CD4-positive, alpha-beta T cell treated with Interferon alpha-2 for 1 hour (primary cell): ENCODE measurements at places on chromosomes 16 and 17.
A peak's percentile ranks its signal among the peaks of the same experiment; 100 is the strongest.

DNA sequence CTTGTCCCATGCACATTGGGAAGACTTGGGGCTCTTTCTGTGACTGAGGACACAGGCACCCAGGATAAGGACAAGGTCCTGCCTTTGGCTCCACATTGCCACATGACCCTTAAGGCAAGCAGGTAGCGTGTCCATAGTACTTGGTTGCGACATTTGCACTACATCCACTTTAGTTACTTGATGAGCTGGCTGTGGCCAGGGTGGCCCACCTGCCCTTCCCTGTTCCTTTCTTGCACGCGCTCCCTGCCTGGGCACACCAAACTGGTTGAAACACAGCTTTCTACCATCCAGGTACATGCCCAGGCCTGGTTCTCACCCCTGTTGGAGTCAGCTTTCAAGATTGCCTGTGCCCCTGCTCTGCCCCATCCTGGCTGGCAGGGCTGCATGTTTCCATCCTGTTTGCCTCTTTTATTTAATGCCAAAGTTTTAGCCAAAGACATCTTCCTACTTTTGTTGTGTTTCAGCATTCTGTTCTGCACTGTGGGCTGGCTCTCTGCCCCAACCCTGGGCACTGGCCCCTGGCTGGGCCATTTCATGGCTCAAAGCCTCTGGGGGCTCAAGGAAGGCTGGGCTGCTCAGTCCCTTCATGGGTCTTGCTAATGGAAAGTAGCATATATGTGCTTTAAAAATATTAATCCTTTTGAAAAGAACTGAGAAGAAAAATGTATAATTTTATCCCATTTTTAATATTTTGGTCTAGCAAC, 3.2 kb downstream of the B3GNT9 start:
- DNase-seq = no peak

- no peak for DNase-seq
These were observed 118.4 kb downstream of the ZNF778 start for GRCh38 chr16:89335803-89336485.

- no peak for DNase-seq
These were observed 24.5 kb upstream of the GPRC5C start for GRCh38 chr17:74407384-74407783.

GRCh38 chr16:3084969-3085670, 14.0 kb downstream of the ZSCAN10 start:
- DNase-seq = no peak

DNA sequence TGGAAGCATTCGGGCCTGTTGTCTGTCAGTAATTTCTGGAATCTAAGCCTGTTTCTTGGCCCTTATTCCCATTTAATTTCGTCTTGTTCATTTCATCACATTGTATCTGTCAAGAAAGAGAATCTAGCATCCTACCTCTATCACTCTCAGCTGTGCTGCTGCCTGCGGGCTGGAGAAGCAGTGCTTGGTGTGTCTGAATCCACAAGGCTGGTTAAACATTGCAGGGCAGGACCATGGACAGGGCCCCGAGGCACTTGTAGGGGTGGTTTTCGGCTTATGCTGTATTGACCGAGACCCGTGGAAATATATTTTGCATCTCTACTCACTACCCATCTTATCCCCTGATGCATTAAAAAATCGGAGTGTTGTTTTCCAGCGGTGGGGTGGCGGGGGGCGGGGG, 3.1 kb downstream of the RAB11FIP4 start:
- DNase-seq = peak; percentile 26

- no peak for DNase-seq
These were observed 93.3 kb downstream of the FOXL1 start for GRCh38 chr16:86671486-86672178.

DNA sequence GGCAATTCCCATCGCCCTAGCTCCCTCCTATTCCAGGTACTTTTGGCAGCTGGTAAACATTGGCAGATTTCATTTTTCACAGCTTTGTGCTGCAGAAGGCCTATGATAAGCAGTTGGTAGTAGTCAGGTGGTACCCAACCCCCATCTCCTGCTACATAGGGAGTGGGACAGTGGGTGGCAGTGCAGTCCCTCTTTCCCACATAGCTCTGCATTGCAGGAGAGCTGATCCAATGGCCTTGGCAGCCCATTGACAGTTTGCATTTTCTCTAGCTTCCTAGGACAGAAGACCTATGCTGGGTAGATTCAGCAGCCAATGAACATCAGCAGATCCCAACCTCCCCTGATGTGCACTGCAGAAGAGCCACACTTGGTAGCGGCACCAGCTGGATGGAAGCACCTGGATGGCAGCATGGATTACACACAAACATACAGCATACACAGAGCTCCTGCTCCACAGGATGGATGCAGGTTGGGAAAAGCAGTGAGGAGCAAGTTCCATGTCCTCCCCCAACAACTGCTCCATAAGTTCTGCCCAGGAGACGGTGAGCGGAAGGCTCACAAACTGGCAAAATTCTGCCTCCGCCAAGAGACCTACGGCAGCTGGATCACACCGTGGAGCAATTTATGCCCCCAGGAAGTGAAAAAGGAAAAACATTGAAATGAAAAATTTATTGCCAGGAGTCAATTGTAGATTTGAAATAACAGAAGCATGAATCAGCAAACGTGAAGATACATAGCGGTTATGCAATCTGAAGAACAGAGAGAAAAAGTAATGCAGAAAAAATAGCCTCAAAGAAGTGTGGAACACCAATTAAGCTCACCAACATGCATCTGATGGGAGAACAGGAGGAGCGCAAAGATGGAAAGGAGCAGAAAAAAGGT, 95.7 kb downstream of the CACNG1 start:
- DNase-seq = no peak

- no peak for DNase-seq
These were observed 8.1 kb upstream of the CBX2 start for GRCh38 chr17:79769570-79770506.

DNA sequence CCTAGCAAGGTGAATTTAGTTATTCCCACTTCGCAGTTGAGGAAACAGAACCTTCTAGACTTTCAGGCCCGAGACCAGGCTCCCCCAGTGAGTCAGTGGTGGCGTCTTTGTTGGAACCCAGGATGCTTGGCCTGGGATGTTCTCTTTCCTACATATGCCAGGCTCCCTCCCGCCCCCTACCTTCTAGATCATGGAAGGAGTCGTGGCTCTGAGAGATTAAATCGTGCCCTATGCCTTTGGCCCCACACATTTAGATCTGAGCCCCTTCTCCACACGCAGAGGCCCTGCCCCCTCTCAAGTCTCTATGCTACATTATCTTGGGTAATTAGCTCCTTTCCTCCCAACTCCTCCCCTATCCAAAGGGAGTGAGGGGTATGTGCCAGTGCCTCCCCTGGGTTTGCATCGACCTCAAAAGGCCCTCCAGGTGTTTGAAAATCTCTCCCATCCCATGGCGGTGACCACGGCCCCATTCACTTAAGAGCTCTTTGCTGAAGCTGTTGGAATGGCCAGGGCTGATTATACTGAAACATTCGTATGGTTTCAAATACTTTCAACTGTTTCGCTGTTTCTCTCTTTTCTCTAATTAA, 3.0 kb downstream of the NGFR start:
- DNase-seq = no peak
